ENCODE measurements at places on chromosomes 4 and X.

DNA sequence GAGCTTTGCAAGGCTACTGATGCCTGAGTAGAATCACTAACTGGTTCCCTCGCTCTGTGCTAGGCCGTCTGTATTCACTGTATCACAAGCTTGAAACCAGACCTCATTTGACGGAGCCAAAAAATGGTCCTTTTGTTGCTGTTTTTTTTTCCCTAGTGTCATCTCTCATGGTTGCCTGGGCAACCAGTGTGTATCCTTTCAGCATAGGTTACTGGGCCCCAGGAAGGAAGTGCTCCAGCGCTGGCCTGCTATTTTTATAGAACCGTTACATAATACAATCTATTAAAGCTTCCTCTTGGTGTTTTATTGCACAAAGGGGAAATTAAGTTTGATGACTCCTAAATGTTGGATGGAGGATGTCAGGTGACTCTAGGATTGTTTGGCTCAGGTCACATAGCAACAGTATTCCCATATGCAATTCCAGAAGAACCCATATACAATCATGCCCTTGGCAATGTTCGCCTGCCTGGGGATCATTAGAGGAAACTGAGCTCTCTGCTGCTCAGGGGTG is 220.4 kb downstream of the SPRY1 start:
- peak; percentile 22 for DNase-seq

DNA sequence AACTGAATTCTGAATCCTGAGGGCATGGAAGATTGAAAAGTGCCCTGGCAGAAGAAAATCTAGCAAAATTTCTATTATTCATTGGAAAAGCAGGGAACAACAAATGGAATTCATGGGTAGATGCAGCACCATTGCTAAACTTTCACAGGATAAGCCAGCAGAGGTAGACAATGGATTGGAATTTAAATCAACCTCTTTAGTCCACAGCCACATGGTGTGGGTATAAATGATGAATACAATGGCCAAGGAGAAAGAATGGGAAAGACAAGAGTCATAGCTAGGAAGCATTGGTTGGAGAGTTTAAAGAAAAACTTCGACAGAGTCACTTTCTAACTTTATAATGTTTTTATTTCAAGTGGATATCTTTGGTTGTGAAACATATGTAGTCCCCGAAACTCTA is 332.8 kb upstream of the PUDP start:
- DNase-seq, result no peak

GRCh38 chr4:141207961-141208360 is 12.7 kb upstream of the ZNF330 start:
- DNase-seq, result no peak

- DNase-seq, result no peak
These were observed 4.9 kb downstream of the CFAP99 start for GRCh38 chr4:2423695-2424094.

GRCh38 chrX:4935401-4935800 is 1222.0 kb upstream of the PRKX start:
- DNase-seq, result no peak

DNA sequence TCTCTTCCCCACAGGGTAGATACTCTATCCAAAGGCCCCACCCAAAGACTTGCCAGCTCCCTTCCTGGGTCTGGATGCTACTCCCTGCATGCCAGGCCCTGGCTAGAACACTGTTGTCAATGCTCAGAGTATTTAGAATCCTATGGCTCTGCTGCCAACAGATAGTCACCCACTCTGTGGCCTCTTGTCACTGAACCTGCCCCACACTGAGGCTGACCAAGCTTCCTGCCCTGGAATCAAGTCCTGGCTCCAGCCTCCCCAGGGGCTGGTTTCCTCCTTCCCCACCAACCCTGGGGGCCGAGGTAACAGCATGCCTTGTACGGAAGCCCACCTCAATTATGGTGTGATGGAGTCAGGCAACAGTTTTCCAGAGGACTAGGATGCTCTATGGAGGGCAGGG is 63.3 kb downstream of the EFNB1 start:
- DNase-seq, result no peak

DNA sequence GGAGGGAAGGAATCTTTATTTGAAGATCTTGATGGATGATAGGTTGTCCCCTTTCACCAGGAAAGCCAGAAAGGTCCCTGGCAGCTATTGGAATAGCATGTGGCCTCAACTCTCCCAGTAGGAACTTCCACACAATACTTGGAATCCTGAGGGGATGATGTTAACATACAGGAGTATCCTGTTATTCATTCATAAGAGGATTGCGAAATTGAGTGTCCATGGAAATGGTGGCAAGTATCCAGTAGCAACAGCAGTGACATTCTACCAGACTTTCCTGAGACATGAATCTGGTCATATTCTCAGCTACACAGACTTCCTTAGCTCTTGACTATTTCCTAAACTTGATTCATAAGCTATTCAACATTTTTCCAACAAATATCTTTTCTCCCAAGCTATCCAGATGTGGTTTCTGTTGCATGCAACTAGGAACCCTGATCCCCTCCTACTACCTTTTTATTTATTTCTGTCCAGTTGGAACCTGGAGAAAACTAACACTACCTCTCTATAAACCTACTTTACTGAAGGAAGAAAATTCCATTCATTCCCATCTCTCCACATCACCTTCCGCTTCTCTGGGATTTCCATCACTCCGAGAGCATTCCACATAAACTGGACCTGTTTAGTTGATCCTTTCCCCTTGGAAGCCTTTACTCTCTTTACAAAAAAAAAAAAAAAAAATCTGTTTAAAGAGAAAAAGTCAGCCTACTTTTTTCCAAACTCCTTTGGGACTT is 101.8 kb downstream of the ANXA5 start:
- DNase-seq, result no peak

DNA sequence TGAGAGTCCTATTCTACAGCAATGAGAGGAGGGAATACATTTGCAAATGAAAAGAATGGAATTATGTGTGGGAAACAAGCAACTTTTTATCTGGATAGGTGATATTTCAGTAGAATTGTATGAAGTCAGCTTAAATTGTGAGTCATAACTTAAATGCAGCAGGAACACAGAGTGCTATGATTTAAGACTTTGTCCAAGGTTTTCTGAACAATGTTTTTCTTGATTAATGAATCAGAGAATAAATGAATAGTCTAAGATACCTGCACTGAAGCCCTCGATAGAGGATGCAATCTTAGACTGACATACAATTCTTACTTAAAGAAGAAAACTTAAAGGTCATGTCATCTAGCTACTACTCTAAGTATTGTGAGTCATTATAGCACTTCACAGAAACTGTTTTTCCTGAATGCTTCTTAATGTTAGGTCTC is 8.0 kb downstream of the ARHGEF38 start:
- DNase-seq, result no peak

DNA sequence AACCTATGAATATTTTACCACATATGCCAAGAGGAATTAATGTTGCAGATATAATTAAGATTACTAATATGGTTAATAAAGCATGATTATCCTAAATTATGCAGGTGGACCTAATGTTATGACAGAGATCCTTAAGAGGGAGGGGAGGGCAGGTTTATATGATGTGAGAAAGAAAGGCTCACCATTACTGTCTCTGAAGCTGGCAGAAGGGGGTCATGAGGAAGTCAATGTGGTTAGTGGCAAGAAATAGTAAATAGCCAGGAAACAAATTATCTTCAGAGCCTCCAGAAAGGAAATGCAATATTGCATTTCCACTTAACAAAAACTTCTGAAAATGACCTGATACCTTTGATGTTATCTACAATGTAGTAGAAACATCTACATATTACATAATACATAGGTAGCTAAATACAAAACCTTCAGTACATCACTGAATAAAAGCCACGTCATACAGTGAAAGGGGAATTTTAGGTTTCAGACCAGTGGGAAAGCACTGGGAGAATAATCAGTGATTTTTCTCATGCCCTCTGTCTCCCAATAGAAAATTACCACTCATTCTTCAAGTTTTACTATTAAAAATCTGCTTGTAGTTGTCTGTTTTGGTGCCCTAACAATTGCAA is 609.2 kb downstream of the SPOCK3 start:
- no peak for DNase-seq

DNA sequence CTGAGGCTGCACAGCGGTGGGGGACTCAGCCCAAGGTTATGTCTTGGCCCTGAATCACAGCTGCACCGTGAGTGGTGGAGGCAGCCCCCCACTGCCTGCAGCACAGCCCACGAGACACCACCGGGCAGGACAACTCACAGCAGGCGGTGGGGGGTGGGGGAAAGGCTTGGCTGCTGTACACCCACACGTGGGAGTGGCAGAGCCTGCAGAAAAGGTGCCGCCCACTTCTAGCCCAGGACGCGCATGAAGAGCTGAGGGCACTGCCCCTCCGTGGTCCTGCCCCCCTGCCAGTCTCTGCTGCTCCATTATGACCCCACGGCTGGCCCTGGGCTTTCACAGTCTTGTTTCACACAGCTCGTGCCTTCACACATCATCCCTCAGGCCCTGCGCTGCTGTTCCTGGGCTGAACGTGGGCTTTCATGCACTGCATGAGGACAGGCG is 40.8 kb downstream of the FGFRL1 start:
- peak; percentile 11 for DNase-seq

- DNase-seq, result no peak
These were observed 51.1 kb downstream of the C4orf51 start for GRCh38 chr4:145731028-145731427.

DNA sequence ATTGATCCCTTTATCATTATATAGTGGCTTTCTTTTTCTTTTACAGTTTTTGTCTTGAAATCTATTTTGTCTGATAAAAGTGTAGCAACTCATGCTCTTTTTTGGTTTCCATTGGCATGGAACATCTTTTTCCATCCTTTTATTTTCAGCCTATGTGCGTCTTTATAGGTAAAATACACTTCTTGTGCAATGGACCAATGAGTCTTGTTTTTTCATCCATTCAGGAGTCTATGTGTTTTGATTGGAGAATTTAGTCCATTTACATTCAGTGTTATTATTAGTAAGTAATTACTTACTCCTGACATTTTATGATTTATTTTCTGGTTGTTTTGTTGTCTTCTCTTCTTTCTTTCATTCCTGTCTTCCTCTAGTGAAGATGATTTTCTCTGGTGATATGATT is 66.4 kb upstream of the IL2 start:
- no peak for DNase-seq

DNA sequence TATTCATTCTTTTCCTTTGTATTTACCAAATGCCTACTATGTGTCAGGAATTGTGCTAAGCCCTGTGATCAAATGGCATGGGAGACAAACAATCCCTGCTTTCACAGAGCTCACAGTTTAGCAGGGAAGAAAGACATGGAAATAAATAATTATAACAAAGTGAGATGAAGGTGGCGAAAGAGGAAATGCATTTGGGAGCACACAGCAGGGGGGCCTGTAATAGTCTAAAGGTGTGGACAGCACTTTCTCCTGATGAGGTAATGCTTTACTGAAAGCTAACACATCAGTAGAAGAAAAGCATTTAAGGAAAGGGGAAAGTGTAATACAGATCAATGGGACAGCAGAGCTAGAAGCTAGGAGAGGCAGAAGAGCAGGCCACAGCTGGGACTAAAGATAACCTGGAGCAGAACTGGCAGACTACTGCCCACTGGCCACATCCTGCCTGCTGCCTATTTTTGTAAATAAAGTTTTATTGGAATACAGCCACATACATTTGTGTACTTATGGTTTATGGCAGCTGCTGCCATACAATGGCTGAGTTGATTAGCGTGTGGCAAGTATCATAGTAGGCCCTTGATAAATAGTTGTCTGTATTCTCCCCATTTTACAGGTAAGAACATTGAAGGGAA is 67.1 kb upstream of the TAPT1 start:
- no peak for DNase-seq
